Thyroid gland (tissue), 4 donors: ENCODE measurements at places on chromosomes 1 and 21. TPM values are rescaled to one million over a fixed set of nuclear protein-coding genes. Genes with fewer than 3 reads are reported as not detected.

Gene CRYAA
- total RNA-seq: not detected

Gene INTS7
- total RNA-seq: 22.6 TPM

Gene KIAA1614
- total RNA-seq: 16.7 TPM

GRCh38 chr1:248045209-248045608 is 1.4 kb upstream of the OR2L3 start:
- no peak for DNase-seq

DNA sequence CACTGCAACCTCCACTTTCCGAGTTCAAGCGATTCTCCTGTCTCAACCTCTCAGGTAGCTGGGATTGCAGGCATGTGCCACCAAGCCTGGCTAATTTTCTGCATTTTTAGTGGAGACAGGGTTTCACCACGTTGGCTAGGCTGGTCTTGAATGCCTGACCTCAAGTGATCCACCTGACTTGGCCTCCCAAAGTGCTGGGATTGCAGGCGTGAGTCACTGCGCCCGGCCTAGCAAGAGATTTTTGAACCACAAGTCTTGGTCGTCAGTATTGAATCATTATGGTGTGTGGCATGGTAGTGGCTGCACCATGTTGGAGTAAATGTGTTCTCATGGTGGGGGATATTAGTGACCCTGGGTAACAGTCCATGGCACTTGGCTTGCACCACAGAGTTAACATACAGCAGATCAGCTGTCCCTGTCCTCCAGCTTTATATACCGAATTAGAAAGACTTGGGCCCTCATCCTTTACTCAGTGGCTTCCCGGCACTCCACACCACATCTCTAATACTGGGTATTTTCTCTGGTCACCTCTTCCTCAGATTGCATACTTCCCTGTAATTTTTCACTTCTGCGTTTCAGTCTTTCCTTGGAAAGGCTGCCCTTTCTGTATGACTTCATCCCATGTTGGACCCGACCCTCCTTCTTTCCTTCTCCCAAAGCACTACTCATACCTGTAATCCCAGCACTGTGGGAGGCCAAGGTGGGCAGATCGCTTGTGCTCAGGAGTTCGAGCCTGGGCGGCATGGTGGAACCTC is 25.1 kb downstream of the AK4 start:
- no peak for DNase-seq

Gene FLG2
- total RNA-seq: not detected

DNA sequence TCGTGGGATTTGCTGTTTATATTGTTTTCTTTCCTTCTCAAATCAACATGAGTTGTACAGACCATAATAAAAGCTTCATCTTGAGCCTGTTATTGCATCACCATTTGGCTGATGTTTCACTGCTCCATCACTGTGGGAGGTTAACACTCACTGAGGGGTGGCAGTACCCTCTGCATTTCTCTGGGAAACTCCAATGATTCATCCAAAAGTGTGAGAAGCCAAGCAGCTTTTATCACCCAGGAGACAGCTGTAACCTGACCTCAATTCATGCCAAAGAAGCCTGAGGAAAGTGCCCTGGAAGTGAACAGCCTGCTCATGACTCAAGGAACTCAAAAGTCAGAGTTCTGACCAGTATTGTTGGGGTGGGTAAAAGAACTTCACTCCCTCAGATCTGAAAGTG is 84.1 kb downstream of the GPR88 start:
- no peak for DNase-seq

DNA sequence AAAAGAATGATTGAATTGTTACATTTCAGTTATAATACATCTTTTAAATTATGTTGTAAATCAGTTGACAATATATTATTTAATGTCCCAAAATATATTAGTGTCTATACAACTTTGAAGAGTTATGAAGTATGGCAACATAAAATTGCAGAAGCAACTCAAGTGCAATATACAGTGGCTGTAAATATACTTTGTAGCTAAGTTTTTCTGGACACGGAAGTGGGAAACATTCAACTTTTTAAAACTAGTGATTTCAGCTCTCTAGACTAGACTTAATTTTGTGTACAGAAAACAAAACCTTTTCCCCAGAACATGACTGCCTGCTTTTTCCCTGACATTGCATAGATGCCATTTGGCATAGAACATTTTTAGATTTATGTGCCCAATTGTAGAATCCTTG is 29.5 kb upstream of the ABCG1 start:
- DNase-seq: no peak

- peak; percentile 86 for DNase-seq
Observed at GRCh38 chr1:94096797-94097549, 24.0 kb downstream of the ABCA4 start.

DNA sequence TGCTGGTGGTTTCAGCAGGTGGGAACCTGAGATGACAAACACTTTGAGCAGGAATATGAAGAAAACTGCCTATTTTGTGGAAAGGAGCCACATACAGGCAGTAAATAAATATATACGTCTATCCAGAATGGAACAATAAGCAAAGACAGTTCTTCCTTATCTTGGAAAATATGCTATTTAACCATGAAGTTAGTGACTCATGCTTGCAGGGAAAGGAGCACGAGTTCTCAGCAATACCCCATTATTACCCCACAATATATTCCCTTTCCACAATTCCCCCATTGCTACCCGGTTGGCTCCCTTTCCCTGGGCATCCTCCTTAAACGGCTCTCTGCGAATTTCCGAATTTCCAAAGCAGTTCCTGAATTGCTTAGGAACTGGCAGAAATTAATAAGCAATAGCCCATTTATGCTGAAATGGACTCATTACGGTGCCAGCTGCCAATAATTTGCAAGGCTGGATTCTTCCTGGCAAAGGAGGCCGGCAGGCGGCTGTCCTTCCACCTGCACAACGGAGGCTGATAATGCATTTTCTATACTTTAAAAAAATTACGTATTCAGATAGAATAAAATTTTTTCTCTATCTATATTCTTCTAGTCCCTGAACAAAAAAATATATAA is 65.4 kb downstream of the TIAM1 start:
- no peak for DNase-seq

Gene LPAR3
- 1.4 TPM for total RNA-seq

Gene TMPRSS15
- total RNA-seq: not detected

DNA sequence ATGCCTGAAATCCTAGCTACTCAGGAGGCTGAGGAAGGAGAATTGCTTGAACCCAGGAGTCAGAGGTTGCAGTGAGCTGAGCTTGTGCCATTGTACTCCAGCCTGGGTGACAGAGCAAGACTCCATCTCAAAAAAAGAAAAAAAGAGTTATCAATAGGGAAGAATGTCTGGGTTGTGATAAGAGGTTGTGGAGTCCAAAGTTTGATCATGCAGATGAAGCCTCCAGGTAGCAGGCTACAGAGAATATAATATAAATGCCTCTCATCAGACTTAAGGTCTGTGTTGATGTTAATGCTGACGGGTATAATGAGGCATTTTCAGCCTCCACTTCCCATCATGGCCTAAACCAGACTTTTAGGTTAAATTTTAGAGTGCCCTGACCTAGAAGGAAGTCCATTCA is 24.6 kb downstream of the TLR5 start:
- no peak for DNase-seq

DNA sequence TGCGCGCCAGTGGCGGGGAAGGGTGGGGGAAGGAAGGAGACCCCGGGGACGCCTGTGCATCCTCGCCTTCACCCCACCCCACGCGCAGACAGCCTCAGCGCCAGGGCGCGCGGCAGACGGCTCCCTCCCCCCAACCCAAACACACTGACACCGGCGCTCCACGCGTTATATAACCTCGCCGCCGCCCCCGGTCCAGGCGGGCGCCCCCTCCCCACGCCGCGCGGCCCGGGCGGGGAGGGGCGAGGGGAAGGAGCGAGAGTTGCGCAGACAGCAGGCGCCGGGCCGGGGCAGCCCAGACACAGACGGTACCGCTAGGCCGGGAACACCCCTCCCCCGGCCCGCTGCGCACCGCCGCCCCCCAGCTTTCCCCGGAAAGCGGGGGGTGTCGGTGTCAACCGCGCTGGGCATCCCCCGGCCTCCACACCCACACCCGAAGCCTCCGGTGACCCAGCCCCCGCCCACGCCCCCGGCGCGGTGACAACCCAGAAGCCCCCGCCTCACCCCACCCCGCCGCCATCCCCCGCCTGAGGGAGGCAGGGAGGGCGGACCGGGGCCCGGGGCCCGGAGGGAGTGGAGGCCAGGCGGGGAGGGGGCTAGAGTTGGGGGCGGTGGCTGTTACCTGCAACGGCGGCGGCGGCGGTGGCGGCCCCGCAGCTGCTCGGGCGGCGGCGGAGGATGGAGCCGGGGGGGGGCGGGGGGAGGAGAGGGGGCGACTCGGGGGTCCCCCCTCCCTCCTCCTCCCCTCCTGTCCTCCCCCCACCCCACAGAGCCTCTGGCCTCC is 432 bp downstream of the AKT3 start:
- peak; percentile 34 for DNase-seq

GRCh38 chr1:214216779-214217178 is 64.2 kb upstream of the SMYD2 start:
- DNase-seq: no peak

GRCh38 chr1:172997941-172998361 is 52.8 kb downstream of the TNFSF18 start:
- DNase-seq: no peak

GRCh38 chr1:20763417-20763816 is 23.7 kb downstream of the HP1BP3 start:
- DNase-seq: no peak

DNA sequence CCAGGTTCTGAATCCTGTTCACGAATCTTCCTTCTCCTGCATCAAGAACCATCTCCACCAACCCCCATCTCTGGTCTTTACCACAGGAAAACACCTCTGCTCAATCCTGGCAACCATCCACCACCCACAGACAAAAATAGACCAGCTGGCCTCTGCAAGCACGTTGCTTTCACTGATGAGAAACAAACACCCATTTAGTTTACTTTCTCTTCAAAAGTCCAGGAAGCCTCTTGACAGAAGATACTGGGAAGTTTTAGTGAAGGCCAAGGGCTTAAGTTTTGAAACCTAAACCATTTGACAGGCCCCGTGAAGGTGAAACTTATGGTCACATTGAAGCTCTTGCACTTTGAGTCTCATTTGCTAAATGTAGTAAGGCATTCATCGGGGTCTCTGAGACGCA is 122.6 kb upstream of the PPP2R5A start:
- peak; percentile 80 for DNase-seq

Gene GUCA2A
- total RNA-seq: not detected

- DNase-seq: peak; percentile 28
Observed at GRCh38 chr1:203673550-203674411, 47.1 kb downstream of the ATP2B4 start.

GRCh38 chr1:210222340-210223006 is 10.1 kb upstream of the SERTAD4 start:
- DNase-seq: peak; percentile 72

GRCh38 chr1:91501971-91502671 is 1.5 kb downstream of the CDC7 start:
- no peak for DNase-seq

DNA sequence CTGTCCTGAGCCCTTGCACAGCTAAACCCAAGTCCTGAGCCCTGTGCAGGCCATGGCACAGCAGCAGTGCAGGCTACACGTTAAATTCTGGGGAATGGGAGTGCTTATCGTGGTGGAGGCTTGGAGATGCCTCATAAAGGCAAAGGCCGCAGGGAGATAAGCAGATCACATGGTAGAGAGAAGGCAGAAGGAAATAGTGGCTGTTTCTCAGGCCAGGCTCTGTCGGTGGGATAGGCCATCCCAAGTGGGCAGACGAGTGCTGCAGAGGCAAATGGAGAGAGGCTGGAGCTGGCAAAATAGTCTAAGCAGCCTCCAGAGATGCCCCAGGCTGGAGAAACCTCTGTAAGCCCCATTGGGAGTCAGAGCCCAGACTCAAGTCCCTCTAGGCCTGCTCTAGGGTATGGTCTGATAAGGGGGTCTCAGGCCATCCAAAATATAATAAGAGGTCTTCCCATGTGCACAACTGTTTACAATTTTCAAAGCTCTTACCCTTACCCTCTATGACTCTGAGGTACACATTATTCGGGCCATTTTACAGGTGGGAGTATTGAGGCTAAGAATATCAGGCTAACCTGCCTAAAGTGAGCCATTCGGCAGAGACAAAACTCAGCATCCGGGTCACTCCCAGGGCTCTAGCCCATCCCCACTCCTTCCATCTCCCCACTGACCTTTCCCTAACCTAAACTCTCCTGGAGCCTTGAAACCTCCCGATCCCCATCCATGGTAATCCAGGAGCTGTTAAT is 79.6 kb downstream of the NKAIN1 start:
- no peak for DNase-seq

GRCh38 chr21:20789729-20790500 is 208.3 kb upstream of the NCAM2 start:
- no peak for DNase-seq

Gene ASAP3
- total RNA-seq: 74.7 TPM

- DNase-seq: no peak
Observed at GRCh38 chr1:6098303-6099215, 52.9 kb downstream of the KCNAB2 start.

- DNase-seq: no peak
Observed at GRCh38 chr1:166905136-166905535, 29.1 kb upstream of the TADA1 start.

DNA sequence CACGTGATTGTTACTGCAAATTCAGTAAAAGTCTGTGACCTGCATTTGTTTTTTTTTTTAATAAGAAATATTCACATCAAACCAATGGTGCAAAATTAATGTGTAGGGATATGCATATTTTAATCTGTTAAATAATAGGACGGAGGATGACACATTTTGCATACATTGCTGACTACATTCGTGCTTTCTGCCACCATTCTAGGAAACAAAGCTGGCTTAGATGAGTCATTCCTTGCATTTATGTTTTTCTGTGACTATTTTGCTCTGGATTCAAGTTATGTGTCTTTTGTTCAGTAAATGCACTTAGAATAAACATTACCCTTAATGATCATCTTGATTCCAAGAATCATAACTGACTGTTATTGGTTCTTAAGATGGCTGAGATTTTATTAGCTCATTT is 23.9 kb upstream of the CYYR1 start:
- no peak for DNase-seq

DNA sequence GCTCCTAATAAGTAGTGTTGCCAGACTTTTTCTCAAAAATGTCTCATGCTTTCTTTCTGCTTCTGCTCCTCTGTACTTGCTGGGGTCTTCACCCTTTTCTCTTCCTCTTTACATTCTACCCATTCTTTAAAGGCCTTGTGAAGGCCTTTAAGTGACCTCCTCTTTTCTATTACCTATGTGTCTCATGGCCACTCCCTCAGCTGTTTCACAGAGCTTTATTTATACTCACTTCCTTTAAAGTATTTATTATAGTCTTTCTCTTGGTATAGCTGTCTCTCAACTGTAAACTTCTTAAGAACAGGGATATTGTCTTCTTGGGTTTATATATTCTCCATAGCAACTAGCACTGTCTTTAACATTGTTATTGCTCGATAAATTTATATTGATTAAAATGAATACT is 792 bp downstream of the GOLPH3L start:
- no peak for DNase-seq
